ENCODE measurements at places on chromosomes 2 and 18.

DNA sequence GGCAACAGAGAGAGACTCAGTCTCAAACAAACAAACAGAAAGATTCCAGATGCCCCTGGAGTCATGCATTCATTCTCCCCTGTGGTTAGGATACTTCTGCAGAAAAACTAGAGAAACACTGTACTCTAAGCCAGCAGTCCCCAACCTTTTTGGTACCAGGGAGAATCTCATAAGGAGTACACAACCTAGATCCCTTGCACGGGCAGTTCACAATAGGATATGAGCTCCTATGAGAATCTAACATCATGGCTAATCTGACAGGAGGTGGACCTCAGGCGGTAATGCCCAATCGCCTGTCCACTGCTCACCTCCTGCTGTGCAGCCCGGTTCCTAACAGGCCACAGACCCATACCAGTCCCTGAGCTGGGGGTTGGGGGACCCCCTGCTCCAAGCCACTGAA is 18.3 kb downstream of the PSME4 start:
- DNase-seq, result no peak

DNA sequence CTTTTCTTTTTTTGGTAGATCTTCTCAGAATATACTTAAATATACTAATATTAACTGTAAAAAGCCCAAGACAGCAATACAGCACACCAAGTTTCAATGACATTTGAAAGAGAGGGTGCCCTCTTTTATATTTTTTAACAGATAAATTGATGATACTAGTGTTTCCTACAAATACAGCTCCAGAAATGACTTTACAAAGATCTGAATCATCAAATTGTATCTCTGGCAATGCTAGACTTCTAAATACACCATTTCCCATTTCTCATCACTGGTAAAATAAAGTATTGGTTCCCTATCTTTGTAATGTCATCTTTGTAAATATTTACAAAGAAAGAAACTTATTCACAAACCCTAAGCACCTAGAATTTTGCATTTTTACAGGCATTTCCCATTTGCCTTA is 281.3 kb downstream of the EXOC6B start:
- DNase-seq, result no peak

DNA sequence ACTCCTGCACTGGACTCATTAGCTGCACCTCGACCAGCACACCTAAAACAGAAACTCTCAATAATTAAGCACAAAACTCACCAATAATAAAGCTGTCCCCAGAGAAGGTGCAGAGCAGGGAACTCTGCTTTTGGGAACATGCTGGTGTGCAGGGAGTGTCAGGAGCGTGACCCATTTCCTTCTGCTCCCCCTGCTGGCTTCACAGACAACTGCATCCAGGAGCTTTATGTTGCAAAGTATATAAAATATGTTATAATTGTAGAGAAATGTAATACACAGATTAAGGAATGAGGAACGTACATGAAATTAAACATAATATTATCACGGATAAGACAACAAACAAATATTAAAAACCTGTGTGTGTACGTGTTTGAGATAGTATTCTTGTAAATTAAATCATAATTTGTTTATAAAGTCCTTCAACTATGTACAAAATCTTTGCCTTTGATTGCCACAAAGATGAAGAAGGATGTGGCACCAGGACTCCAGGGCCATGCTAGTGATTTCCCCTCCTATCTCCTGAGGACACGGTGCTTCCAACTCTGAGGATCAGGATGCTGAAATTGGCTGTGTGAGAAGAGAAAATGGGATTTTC is 68.6 kb upstream of the MAL start:
- no peak for DNase-seq

DNA sequence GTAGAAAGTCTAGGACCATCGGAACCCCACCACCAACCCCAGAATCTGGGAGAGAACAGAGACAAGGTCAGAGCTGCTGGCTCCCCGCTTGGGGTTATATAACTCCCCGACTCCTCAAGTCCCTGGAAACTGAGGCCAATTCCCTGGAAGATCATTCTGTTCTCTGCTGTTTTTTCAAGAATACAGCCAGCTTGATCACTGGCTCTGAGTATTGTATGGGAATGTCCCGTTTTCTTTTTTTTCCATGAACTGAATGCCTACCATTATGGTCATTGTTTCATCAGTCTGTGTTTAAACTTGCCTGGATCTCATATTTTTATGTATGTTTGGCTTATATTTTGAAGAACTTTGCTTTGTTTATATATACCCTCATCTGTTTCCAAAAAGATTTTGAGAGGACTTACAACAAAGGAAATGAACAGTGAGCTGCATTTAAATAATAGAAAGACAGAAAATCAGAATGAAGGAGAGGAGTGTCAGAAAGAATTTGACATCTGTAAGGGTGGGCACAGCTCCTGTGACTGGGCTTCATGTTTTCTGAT is 90.0 kb upstream of the ALPP start:
- DNase-seq, result no peak

DNA sequence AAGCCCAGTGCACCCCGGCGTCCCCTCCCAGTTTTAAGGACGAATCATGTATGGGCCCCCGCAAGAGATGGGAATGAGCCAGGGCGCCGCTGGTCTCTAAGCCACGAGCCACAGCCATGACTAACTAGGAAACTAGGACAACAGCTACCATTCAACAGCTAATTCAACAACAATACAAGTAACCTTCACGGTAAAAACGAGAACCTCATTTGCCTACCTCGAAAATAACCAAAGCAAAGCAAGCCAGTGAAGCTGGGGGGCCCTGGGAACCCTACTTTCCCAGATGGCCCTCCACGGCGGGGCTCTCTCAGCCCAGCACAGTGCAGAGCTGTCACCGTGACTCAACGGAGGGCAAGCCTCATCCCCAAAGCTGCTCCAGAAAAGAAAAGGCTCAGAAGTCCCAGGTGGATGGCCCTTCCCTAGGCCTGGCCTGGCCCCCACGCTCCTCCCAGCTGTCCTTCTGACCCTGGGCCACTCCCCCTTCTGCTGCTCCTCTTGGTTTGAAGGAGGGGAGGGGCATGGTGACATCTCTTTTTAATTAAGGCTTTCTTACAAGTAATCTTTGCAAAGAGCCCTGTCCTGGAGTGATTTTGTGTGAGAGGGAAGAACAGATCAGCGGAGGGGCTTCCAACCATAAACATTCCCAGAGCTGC is 126.3 kb downstream of the HDAC4 start:
- DNase-seq, result no peak

GRCh38 chr2:166881177-166881576 is 7.1 kb upstream of the XIRP2 start:
- DNase-seq, result no peak

GRCh38 chr2:240224676-240225075 is 84.2 kb upstream of the OTOS start:
- no peak for DNase-seq

DNA sequence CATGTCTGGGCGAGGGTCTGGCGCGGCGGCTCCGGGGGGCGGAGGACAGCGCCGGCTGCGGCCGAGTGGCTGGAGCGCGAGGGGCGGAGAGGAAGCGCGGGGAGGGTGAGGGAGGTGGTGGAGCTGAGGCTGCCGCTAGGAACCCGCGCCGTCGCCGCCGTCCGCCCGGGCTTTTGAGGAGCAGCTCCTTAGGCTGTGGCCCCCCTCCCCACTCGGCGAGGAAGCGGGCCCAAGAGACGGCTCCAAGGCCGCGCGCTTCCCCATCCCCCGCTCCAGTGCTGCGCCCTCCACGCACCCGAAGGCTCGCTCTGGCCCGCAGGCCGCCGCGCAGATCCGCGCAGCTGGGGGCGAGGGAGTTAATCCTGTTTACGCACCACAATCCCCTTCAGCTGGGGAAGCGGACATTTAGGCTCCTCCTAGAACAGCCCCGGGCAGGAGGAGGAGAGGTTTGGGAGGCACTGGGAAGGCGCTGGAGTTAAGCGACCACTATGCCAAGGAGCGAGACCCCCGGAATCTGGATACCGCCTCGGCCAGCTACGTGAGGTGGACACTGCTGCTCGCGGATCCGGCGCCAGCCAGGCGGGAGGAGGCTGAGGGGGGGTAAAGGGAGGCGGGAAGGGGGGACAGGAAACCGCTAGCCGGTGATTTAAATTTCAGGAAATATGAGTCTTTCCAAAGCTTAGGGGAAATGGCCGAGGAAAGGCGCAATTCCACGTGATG is at the start of gene CNRIP1:
Gene CNRIP1 (minus strand): TSS at position 552 of the 720 bp plus-strand sequence. CDS start 549 bp downstream, at position 3.
- DNase-seq, result peak; percentile 50

DNA sequence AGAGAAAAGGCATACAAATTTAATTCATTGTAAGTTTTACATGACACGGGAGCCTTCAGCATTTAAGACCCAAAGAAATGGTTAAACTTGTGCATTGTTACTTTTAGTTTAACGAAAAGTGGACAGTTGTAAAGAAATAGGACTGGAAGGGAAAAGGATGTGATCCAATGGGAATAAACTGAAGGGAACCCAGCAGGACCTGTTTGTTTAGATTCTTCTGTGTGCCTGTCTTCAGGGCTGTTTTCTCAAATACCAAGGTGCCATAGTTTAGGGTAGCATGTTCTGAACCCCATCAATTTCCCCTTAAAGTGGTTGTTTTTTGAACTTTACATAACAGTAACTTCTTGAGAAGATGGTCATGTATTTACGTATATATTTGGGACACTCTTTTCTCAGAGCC is 30.3 kb upstream of the CABLES1 start:
- DNase-seq, result no peak

DNA sequence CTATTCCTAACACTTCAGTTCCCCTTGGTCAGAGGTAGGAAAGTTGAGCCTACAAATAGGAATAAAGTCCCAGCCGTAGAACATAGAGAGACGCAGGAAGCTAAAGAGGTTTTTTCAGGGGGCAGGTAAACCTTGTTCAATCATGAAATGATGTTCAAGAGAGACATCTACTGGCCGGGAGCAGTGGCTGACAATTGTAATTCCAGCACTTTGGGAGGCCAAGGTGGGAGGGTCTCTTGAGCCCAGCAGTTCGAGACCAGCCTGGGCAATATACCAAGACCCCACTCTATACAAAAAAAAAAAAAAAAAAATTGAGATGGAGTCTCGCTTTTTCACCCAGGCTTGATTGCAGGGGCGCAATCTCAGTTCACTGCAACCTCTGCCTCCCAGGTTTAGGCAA is 66.7 kb upstream of the DNAJC10 start:
- DNase-seq, result no peak

DNA sequence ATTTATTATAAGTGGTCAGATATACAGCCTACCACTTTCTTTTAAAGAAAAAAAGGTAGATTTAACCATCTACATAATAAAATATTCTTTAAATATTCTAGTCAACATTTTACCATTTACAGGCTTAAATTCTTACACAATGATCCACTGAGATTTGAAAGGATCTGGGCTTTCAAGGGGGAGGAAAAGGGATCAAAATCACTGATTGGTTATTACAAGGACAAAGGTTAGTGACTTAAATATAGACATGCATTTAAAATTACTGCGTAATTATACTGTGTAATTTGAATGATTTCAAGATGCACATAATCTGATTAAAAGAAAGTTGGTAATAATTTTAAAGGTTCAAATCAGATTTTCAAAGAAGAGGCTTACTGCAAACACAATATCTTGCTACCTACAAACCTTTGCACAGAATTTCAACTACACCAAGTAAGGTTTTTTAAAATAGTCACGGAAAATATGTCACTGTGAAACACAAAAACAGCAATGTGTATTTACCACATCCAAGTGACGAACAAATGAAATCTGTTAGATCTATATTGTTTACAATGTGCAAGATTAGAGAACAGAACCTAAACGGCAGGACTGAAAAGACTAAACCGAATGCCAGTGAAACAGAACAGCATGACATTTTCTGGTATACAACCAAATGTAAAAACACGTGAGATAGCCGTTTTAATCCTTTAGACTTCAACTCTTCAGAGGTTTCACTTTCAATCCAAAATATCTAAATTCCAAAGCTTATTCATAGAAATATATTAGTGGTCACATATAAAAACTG is 40.8 kb downstream of the RTN4 start:
- DNase-seq, result no peak

DNA sequence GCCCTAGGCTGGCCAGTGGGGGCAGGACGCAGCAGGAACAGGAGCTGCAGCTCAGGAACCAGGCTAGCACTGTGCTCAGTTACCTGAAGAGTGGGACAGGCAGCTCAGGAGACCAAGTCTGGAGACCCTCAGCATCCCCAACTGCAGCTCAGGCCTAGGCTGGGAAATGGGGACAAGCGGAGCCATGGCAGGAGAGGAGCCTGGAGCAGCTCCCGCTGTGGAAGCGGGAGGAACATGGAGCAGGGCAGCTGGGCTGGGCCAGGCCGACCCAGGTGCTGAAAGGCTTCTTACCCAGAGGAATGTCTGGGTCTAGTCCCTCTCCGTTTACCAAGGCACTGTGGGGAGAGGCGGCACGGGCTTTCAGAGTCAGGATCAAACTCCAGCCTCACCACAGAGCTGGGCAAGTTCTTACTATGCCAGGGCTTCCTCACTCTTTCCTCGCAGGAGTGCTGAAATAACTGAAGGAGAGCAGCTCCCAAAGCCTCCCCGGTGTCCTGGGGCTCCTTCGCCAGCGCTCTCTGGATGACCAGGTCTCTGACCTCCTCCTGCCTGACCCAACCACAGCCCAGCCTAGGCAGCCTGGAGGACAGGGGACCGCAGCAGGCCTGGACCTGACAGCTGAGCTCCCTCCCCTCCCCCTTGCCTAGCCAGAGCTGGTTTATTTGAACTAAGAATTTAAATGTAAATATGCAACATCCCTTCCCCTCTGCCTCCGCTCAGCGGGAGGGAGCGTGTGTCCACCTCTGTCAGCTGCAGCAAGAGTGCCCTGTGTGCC is 247.8 kb upstream of the SIX2 start:
- DNase-seq, result no peak

GRCh38 chr2:205969584-205969983 is 116.4 kb downstream of the INO80D start:
- no peak for DNase-seq

DNA sequence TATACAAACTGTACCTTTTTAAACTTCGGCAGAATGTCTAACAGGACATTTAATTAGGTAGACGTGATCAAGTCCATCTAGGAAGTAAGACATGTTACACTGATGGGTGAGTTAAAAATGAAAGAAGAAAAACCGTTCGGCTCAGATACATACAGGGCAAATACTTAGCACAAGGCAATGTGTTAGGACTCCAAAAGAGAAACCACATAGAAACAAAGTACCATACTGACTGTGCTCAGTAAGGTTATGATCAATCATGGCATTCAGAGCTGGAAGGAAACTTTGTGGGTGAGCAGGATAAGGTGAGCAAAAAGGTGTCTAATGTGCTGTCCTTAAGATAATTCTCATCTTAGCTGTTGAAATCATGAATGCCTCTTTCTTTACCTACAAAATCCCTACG is 211.9 kb downstream of the STK39 start:
- no peak for DNase-seq

GRCh38 chr2:23585273-23586170 is 200.5 kb downstream of the KLHL29 start:
- DNase-seq, result no peak

GRCh38 chr2:221200184-221200839 is 371.8 kb downstream of the EPHA4 start:
- no peak for DNase-seq

DNA sequence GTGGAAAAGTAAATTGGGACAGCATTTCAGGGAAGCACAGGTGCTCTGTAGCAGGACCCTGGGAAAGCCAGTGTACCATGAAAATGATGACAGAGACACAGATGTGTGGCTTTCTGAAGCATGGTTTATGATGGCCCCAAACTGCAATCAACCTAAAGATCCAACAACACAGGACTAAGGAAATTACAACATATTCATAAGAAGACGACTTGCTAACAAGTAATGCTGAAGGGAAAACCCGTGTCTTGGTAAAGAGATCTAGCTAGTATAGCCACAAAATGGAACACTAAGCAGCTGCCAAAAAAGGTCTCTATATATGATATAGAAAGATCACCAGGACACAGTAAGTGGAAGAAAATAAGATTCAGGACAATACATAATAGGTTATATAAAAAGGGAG is 53.2 kb downstream of the UXS1 start:
- DNase-seq, result no peak

GRCh38 chr2:23506531-23507266 is 121.7 kb downstream of the KLHL29 start:
- DNase-seq, result no peak
